ENCODE measurements at places on chromosomes 2 and 18.

- DNase-seq: peak; percentile 60
Measured at GRCh38 chr2:52810460-52810859, 957.1 kb upstream of the CHAC2 start.

DNA sequence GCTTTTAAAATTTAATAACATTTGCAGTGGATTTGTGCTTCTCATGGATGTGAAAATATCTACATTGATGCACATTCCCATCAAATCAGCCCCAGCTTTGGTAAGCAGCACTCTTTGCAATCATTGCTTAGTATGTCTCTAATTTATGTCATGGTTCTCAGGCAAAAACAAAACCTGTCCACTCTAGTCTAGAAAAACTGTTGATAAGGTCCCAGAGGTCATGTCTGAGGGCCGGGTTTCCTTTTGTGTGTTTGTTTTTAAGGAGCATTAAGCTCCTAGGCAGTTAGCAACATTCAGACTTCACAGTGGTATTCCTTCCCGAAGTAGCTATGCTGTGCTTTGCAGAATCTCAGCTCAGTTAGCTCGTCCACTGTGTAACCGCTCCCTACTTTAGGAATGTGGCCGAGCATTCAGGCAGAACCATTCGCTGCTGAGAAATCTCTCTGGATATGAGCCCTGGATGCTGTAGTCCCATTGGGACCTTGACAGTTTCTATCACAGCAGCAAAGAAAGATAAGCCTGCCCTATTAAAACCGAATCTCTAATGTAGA is 4.0 kb downstream of the DIPK1C start:
- peak; percentile 17 for DNase-seq

GRCh38 chr2:6773007-6773693 is 92.6 kb downstream of the CMPK2 start:
- DNase-seq: peak; percentile 2

GRCh38 chr2:166127217-166128155 is at the start of gene SCN1A:
TSS of gene SCN1A (minus strand) at chr2:166128020. CDS start at chr2:166073621, 54,399 bp downstream.
- peak; percentile 72 for DNase-seq

DNA sequence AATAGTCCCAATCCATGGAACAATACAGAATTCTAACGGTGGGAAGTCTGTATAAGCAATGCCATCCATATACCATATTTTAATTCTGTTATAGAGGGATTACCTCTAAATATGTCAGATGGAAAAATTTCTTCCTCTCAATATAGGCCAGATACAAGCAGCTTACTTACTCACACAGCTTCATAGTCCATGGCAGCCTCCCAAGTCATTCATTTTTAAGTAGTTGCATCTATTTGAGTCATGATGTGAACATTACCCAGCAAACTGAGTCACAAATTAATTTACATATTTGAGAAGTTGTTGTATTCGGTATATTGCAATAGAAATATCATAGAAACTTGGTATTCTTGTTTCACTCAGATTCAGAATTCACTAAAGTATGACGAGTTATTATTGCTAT is 20.3 kb downstream of the TBR1 start:
- peak; percentile 85 for DNase-seq

DNA sequence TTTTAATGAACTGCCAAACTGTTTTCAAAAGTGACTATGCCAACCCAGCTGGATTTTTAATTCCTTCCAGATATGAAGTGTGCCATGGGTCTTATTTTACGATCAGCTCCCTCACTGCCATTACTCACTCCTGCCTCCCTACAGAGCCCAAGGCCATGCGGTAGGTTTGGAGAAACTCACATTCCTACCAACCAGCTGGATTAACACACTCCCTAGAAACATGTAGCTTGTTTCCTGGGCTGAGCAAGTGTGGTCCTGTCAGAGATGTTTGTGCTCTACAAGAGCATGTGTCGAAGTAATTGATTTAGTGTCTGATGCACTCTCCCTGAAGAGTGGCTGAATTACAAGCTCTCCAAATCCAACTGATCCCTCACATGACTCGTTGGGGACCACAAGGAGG is 82.5 kb downstream of the SPP2 start:
- no peak for DNase-seq

DNA sequence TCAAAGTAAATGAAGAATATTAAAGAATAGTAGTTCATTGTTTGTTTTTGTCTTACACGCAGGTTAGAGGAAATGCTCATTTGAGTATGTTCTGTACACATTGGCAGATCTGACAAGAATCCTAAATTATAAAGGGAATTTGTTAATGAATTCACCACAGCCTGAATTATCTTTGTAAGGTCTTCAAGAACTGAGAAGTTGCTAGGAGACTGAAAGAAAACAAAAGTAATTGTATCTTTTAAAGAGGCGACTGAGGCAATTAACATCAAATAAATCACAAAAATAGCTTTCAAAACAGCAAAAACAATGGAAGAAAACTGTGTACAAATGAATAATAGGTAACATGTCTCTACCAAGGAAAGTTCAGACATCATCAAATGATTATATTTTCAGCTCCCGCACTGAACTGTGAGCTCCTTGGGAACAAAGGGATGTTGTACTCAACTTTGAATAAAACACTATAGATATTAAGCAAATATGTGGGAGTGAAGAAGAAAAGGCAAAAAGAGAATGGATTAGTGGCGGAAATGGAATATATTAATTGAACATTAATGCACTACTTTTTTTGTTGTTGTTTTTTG is 51.7 kb upstream of the ATIC start:
- DNase-seq: no peak

GRCh38 chr2:22882643-22883042 is 502.3 kb upstream of the KLHL29 start:
- no peak for DNase-seq

- DNase-seq: no peak
Measured at GRCh38 chr2:29212009-29212408, 96.8 kb downstream of the CLIP4 start.

- no peak for DNase-seq
Measured at GRCh38 chr2:105381101-105381668, 17.7 kb downstream of the FHL2 start.

DNA sequence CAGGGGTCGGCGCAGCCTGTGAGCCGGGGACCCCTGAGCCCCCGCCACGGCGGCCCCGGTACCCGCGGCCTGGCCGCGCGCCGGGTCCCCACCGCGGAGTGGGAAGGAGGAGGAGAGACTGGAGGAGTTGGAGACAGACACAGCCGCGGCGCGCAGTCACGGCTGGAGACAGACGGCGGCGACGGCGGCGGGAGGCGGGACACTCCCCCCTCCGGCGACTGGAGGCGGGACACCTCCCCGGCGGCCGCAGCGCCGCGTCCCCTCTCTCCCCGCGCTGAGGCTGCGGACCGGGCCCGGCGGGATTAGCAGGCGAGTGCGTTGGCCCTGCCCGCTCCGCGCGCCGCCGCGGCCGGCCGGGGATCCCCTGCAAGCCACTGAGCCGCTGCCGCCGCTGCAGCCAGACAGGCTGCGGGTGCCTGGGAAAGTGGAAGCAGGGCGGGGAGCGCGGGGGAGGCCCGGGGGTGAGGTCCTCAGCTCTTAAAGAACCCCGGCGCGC is 1.0 kb upstream of the LDLRAD4 start:
- DNase-seq: no peak

- no peak for DNase-seq
Measured at GRCh38 chr18:13235421-13235831, 16.9 kb downstream of the LDLRAD4 start.

GRCh38 chr2:142742371-142743214 is 134.9 kb upstream of the KYNU start:
- peak; percentile 25 for DNase-seq

GRCh38 chr2:27381577-27382181 is 1.1 kb upstream of the ZNF513 start:
- DNase-seq: no peak

DNA sequence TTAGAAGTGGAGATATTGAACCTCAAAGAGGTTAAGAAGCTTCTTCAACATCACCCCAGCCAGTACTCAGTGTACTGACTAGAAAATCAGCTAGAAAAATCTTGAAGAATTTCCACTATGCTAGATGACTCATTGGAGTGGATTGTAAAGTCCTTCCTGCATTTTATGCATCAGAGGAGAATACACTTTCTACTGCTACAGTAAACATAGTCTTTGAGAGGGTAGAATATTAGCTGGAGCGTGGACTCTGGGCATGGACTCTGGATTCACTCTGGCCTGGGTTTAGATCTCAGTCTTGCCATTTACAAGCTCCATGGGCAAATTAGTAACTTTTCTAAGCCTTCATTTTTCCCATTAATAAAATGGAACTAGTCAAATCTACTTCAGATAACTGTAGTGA is 215.9 kb downstream of the IRS1 start:
- peak; percentile 87 for DNase-seq

GRCh38 chr2:127721978-127722355 is 20.7 kb downstream of the SFT2D3 start:
- DNase-seq: no peak

DNA sequence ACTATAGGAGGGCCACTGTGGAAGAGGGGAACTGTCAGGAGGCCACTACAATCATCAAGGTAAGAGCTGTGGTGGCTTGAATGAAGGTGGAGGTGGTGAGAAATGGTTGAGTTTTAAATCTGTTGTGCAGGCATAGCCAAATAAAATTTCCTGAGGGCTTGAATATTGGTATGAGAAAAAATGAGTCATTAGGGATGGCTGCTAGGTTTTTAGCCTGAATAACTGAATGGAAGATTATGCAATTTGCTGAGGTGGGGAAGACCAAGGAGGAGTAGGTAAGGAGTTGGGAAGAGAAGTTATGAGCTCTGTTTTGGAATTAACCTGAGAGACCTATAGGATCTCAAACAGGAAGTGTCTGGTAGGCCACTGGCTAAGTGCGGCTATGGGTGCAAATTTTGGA is 84.0 kb downstream of the KLHL14 start:
- no peak for DNase-seq

- no peak for DNase-seq
Measured at GRCh38 chr2:176409671-176410070, 140.4 kb downstream of the MTX2 start.

DNA sequence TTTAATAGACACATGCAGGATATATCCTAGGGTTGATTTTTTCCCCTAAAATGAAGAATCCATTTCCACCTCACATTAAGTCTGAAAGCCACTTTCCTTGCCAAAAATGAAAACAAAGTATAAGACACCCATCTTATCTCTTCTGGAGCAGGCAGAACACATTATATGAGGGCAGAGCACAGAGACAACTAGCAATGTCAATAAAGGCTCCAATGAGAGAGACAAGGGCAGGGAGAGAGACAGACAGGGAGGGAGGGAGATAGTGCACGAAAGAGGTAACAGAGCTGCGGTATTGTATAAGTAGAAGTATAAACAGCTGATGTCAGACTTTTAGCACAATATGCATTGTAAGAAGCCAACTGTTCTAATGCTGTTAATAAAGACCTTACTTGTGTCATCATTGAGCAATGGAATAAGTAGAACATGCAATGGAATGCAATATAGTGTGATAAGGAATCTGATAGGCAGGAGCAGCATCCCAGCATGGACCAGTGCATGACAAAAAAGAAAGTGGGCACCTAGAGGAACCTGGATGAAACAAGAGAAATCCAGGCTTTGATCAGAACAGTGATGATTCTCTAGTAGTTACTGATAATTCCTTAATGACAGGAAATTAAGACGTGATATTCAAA is 150.6 kb upstream of the TCF4 start:
- peak; percentile 9 for DNase-seq

DNA sequence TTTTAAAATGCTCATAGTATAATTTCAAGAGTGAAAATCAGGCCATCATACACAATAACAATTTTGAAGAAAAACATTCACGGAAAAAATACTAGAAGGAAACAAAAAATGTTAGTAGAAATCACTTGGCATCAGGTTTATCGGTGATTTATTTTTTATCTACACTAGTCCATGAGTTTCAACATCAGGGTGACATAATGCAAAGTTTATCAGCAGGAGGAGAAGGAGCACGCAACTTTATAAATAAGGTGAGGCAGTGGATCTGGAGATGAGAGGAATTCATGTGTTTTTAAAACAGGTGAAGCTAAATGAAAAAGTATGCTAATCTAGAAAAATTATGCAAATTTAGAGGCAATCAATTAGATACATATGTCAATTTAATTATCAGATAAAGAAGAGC is 54.2 kb downstream of the MGAT4A start:
- DNase-seq: no peak

DNA sequence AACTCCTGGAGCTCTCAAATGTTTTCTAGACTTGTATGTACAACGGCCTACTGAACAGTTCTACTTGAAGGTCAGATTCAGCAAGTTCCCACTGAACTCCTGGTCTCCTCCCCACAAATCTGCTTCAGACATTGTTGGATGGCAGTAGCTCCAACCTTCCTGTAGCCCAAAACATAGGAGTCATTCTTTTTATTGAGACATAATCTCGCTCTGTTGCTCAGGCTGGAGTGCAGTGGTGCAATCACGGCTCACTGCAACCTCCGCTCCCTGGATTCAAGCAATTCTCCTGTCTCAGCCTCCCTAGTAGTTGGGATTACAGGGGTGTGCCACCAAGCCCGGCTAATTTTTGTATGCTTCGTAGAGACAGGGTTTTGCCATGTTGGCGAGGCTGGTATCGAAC is 47.3 kb downstream of the QPCT start:
- DNase-seq: no peak

GRCh38 chr18:43634994-43635393 is 357.7 kb upstream of the SYT4 start:
- DNase-seq: no peak

GRCh38 chr2:191786694-191787093 is 60.2 kb downstream of the CAVIN2 start:
- peak; percentile 33 for DNase-seq

- no peak for DNase-seq
Measured at GRCh38 chr2:25492726-25493125, 151.0 kb upstream of the DNMT3A start.

DNA sequence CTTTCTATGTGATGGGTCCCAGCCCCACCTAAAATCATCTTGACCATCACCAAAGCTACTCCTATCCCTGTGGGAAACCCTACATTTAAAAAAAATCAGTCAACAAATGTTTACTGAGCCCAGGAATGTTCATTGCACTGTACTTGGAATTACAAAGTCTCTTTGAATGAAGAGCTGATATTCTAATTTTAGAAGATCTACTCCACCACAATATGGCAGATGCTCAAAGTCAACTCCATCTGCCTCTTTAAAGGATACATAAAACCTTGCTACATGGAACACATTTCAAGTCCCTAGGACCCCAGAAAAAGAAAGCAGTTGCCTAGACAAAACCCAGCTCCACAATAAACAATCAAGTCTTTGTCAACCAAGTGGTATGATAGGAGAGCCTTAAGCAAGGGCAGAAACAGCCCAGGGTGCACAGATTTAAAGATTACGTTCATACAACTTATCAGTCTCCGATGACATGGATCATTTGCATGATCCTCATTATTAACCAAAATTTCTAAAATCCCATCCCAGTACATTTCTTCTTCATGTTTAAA is 234.3 kb upstream of the ACVR2A start:
- DNase-seq: no peak

All from fibroblast of the aortic adventitia (primary cell).